ENCODE measurements at places on chromosomes 13 and 19.

GRCh38 chr13:50942630-50943311 lies 33.2 kb downstream of the RNASEH2B start:
- no peak for DNase-seq

DNA sequence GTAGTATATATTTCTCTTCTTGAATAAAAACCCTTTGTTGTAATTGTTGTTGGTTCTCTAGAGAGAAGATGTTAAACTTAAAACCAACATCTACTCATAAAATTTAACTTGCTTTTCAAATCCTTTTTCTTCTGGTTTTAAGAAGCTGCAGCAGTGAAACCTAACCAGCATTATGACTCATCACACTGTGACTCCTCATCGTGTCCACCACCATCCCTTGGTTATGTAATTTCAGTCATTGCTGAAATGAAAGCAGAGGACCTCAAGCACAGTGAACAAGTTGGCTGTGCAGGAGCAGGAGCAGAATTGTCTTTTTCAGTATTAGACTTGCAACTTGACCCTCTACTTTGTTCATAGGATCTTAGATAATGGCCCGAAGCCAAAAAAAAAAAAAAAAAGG lies 64.9 kb upstream of the HTR2A start:
- DNase-seq, result no peak

DNA sequence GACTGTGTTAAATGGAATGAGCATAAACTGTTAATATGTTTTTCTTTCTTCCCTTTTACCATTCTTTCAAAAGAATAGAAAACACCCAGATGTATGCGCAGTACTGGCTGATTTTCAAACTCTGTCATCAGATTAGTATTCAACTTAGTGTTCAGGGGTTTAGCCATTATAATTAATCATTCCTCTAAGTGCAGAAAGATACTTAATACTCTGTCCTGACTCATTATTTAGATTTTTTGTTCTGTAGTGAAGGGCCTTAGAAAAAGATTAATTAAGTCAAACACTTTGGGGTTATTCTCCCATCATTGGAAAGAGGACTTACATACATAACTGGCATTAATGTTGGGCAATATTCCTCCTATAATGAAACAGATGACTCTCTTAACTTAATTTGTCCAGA lies 1316.7 kb upstream of the SLC10A2 start:
- DNase-seq, result no peak

DNA sequence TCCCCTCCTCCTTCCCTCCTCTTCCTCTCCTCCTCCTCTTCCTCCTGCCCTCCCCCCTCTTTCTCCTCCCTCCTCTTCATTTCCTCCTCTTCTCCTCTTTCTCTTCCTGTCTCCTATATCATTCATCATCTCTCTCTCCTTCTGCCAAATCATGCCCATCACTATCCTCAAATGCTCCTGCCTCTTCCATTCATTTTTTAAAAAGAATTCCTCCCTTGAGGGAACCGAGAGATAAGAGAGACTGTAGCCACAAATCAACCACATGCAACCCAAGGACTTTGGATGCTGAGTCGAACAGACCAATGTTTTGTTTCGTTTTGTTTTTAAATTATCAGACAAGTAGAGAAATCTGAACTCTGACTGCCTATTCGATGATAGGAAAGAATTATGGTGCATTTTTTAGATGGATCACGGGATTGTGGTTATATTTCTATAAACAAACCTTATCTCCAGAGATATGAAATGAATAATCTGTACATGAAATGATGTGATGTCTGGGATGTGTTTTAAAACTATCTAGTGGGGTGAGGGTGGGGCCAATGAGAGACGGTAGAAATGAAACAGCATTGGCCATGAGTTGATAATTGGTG lies 9.5 kb upstream of the ZNF541 start:
- DNase-seq, result no peak

DNA sequence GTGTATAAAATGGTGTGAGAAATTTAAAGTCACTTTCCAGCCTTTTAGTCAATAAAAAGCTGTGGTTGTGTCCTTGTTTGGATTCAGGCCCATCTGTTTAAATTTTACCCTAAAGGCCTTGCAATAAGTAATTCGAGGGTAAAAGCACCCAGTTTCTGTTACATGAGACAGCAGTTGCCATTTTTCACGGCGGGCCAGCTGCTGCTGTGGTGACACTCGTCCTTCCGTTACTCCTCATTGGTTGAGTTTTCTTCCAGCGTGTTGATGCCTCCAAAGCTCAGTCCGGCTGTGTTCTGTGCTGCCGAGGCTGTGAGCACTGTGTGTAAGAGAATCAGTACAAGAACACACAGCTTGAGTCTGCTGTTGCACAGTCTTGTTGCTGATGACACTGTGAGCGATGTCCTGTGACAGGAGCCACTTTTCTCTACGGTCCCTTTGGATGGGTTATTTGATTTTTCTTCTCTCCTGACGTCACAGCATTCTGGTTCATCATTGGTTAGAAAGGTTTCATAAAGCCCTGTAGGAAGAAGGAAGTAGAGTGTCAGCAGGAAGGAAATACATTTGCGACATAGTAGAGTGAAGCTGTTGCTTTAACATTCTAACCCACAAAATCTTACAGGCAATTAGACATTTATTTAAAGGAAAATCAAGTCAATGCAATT lies 602.5 kb upstream of the ARGLU1 start:
- DNase-seq, result no peak

- no peak for DNase-seq
Measured at GRCh38 chr13:76851961-76852360, 34.2 kb downstream of the KCTD12 start.

DNA sequence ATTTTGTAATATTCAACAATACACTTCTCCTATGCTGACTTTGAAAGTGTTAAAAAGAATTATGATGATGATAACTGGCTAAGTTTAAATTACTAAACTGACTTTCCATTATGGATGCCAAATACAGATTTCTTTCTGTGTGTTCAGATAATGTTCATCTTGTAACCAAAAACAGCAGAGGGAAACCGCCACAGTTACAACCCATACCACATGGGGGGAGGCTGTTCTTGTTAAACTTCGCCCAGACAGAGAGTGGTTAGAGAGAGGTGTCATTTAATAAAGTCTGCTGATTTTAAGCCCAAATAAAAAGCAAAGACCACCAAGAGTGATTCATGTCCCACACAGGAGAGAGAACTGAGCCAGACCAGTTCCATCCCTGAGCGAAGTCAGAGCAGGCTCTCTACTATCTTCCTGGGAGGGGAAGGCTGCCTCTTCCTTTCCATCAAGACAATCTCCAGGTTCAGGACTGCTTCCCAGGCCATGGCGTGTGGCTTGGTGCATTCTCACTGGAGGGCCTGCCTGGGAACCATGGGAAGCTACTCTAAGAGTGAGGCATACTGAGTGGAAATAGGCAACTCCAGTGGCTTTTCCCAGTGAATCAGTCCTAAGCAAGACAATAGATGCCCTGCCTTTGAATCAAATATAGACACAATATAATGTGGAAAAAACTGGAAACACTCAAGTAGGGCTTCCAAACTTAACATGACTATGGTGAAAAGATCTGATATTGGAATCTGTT lies 18.2 kb downstream of the EFNB2 start:
- DNase-seq, result no peak

DNA sequence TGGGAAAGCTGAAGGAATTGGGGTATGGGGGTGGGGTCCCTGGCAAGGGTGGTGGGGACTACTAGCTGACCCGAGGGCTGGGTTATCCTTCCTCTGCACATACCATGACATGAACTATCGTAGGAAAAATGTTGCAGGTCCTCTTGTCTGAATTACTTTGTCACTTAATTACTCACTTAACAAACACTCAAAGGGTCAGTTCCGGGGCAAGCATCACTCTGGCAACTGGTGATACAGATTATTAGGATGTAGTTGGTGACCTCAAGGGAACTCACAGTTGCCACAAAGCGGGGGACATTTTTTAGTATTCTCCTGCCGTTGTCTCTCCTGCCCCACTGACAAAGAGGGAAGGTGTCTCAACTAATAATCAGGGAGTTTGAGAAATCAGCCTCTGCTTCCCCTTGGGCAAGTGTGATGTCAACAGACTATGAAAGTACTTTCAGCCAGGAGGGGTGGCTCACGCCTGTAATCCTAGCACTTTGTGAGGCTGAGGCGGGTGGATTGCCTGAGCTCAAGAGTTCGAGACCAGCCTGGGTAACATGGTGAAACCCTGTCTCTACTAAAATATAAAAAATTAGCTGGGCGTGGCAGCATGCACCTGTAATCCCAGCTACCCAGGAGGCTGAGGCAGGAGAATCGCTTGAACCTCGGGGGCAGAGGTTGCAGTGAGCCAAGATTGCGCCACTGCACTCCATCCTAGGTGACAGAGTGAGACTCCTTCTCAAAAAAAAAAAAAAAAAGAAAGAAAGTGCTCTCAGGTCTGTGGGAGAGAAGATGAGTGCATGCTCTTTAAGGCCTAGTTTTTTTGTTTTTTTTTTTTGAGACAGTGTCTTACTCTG lies 10.3 kb downstream of the DNAJB1 start:
- no peak for DNase-seq

DNA sequence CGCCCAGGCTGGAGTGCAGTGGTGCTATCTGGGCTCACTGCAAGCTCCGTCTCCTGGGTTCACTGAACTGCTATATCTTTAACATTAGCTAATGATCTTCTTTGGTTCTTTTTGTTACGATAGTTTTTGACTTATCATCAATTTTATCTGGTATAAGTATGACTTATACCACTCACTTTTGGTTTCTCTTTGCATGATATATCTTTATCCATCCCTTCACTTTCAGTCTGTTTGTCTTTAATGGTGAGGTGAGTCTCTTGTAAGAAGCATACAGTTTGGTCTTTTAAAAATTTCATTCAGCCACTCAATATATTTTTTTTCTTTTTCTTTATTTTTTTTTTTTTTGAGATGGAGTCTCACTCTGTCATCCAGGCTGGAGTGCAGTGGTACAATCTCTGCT lies 58.4 kb downstream of the ADGRE1 start:
- no peak for DNase-seq

DNA sequence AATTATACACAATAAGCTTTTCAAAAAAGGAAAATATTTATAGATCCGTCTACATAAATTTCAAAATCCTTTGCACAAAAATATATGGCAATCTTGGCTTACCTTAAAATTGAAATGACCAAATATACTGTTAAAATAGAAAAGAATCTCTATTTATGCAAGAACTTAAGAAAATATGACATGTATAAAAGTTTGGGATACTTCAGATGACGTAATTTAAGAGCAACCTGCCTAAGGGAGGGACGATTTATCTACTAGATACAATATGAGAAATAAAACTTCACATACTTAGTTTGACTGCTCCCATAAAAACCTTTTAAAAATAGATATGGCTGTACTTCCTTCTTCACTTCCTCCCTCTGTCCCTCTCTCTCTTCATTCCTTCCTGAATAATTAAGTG lies 587.3 kb upstream of the SPRY2 start:
- DNase-seq, result no peak

DNA sequence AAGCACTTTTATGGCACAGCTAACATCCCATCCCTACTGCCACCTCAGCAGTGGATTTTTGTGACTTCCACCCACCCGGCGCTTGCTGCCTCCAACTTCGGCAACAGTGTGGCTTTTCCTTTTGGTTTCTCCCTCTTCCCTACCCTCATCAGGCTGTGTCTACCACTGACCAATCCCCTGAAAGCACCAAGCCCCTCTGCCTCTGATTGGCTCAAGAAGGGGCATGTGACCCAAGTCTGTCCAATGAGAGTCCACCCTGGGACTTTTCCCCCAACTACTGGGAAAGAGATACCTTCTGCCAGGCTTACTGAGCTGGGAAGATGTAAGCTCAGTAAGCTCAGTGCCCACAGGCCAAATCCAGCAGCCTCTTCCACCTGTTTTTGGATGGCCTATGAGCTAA lies 5.8 kb downstream of the SMIM7 start:
- no peak for DNase-seq

GRCh38 chr13:113922412-113923118 lies 51.3 kb downstream of the C13orf46 start:
- DNase-seq, result no peak

- DNase-seq, result no peak
Measured at GRCh38 chr13:110421696-110422385, 114.8 kb downstream of the COL4A2 start.

GRCh38 chr13:23752111-23753001 lies 136.8 kb downstream of the MIPEP start:
- DNase-seq, result no peak

DNA sequence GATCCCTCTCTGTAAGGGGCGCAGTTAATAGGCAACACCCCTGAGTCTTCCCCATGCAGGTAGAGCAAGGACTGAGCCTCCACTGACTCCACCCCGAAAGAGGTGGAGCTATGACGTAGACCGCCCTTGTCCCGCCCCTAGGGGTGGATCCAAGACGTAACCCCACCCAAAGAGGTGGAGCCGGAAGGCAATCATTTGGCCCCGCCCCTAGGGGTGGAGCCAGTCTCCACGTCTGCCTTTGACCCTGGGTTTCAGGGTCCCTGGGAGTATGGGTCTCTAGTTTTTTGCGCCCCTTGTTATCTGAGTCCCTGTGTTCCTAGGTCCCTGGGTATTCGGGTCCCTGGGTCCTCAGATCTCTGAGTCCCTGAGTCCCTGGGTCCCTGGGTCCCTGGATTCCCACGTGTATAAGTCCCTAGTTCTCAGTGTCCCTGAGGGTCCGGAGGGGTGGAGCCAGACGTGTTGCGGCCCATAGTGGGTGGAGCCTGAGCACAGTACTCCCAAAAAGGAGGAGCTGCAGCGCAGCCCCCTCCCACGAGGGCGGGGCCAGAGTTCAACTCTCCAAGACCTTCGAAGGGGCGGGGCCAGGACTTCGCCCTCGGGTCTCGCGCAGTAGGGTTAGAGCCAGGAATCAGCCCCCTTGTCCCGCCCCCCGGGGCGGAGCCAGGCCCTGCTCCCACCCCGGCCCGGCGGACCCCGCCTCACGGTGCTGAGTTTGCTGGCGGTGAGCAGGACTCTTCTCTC lies 5.3 kb downstream of the DENND1C start:
- no peak for DNase-seq

GRCh38 chr19:18900700-18901481 lies 4.9 kb upstream of the CERS1 start:
- DNase-seq, result no peak

- DNase-seq, result no peak
Measured at GRCh38 chr13:88617176-88617575, 946.0 kb downstream of the SLITRK5 start.

DNA sequence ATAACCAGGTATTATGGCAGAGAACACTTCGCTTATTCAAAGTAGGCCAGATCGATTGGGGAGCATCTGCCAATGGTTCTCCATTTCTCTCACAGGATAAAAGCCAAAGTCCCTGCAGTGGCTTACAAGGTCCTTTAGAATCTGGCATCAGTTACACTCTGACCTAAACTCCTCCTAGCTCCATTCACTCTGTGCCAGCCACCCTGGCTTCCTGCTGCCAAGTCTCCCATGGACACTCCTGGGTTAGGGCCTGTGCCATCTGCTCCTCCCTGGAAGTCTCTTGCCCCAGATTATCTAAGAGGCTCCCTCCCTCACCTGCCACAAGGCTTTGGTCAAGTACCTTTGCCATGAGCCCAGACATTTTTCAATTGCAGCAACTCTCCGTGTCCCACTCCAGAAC lies 649.2 kb downstream of the DACH1 start:
- DNase-seq, result no peak

GRCh38 chr13:33307843-33308242 lies 22.3 kb upstream of the STARD13 start:
- DNase-seq, result no peak

DNA sequence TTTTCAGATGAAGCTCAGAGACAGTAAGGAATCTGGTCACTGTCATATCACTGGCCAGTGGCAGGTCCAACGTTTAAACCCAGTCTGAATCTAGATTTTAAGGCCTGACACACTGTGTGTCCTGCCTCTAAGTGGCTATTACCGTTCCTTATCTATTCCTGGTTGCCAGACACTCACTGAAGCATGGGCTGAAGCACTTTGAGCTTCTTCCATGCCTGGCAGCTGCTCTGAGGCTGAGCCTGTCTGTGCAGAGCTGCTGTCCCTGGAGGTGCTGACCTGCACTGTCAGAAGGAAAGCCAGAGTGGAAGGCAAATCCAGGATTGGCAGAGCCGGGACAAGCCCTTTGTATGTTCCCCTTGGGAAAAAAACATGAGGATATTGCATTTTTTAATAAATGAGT lies 109.2 kb upstream of the SLC7A1 start:
- no peak for DNase-seq

Data from activated T-helper 1 cell treated with anti-CD3 and anti-CD28 coated beads, Interleukin-2, amount 50 U/mL, for 16 hours (primary cell).